BJ (cell line): ENCODE measurements at places on chromosomes 13 and 19. TPM values are rescaled to one million over a fixed set of nuclear protein-coding genes. Genes with fewer than 3 reads are reported as not detected.

Gene PRTN3
- not detected in 2 replicates for polyA plus RNA-seq

Gene KDELR1
- polyA plus RNA-seq: 237 and 273 TPM in 2 replicates

Gene GSX1
- polyA plus RNA-seq: not detected in 2 replicates

Gene GDF15
- polyA plus RNA-seq: 19.0 and 30.8 TPM in 2 replicates

Gene KRTDAP
- polyA plus RNA-seq: not detected in 2 replicates

Gene IL17D
- 0.47 and 0.48 TPM in 2 replicates for polyA plus RNA-seq
